ENCODE measurements at places on chromosomes 1 and 21.

DNA sequence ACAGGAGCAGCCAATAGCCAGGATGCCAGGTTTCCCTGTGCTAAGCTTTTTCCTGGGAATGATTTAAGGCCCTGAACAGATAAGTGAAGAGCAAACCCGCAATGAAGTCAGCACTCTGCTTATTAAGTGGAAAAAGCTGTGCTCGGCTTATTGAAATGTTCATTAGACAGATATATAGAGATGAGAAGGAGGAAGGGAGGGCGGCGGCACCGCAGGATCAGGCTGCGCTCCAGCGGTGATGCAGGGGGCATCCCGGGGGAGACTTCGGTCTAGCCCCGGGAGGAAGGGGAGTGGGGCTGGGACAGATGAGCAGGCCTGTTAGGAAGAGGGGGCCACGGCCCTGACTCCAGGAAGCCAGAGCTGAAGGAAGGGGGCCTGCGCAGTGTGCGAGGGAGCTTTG is 115.0 kb downstream of the TMEM53 start:
- no peak for DNase-seq

DNA sequence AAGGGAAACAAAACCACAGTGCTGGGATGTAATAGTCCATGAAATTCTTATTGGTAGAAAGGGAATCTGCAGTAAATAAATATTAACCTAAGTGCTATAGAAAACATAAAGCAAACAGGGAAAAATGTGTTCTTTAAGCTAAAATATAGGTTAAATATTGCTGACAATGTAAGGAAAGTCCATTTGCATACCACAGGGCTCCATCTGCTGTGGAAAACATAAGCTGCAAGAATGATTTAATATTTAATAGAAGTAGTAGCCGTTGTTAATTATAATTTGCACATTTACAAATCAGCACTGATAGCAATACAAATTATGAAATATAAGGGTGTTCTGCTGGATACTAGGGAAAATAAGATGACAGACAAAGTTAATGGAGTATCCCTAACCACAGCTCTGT is 444.9 kb upstream of the PKN2 start:
- no peak for DNase-seq

DNA sequence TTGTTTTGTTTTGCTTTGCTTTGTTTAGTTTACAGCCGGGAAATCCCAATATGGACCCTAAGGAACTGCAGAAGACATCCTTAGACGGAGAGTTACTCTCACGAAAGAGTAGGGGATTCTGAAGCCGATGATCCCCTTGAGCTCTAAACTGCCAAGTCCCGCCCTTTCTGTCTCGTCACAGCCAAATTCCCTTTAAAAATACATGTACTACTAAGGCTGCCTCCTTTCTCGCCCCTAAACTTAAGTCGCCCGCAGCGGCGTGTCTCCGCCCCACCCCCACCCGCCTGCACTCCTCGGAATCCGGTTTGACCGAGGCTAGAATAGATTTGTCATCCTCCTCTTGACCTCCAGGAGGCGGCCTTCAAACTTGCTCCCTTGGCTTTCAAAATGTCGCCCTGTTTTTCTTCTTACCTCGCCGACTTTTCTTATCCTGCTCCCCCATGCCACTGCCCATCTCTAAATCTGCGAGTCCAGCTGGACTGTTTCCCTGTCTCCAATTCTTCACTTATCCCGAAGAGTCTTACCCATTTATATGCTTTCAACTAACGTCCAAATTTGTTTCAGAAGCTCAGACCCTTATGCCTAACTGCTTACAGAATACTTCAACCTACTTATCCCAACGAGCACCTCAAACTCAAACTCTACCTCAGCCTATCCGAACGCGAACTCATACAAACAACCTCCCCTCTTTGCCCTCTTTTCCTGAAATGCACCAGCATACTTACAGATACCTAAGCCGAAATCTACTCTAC is 10.9 kb upstream of the BOLA1 start:
- peak; percentile 34 for DNase-seq

DNA sequence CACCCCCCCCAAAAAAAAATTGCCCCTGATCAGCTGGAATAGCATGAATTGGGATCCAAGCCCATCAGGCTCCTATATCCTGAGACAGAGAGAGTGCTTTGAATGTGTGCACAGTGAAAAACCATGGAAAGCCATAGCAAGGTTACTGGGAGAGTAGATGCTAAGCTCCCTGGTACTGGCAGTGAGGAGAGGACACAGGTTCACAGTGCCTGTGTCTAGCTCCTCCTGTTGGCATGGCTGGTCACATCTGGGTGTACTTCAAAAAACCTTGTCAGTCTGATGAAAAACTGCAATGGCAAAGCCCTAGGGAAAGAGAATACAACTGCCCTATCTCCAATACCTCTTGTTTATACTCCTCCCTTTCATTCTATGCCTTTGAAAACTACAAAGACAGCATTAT is 12.9 kb downstream of the COPA start:
- no peak for DNase-seq

- DNase-seq: no peak
These were observed 19.1 kb downstream of the RCSD1 start for GRCh38 chr1:167648978-167649744.

- DNase-seq: no peak
These were observed 10.8 kb downstream of the AADACL4 start for GRCh38 chr1:12654657-12655056.

GRCh38 chr1:244778344-244778743 is 57.1 kb upstream of the COX20 start:
- no peak for DNase-seq

DNA sequence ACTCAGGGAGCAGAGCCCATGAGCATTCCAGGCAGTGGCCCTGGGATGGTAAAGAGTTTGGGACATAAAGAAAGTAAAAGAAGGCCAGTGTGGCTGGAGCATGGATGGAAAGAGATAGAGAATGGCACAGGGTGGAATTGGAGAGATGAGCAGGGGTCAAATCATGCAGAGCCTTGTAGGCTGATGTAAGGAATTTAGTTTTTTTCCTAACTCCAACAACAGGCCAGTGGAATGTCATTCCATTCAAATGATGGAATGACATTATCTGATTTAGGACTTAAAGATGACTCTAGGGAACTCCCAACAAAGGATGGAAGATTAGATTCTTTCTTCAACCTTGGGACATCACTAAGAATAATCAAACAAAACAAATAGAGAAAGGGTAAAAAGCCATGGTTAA is 12.8 kb upstream of the S100A2 start:
- no peak for DNase-seq

DNA sequence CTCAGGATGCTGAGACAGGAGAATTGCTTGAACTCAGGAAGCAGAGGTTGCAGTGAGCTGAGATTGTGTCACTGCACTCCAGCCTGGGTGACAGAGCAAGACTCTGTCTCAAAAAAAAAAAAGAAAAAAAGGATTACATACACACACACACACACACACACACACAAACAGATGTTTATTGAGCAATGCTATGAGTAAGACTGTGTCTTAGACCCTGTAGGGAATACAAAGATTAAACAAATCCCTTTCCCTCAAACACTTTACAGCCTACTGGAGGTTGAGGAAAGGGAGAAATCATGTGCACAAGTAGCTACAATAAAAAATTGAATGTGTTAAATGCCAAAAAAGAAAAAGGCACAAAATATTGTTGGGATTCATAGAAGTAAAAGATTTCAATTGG is 58.1 kb downstream of the RPAP2 start:
- DNase-seq: no peak

- no peak for DNase-seq
These were observed 644 bp downstream of the UBE4B start for GRCh38 chr1:10033359-10033845.

GRCh38 chr1:107467286-107467685 is 326.4 kb downstream of the NTNG1 start:
- DNase-seq: no peak

GRCh38 chr1:239775466-239775865 is 316.2 kb upstream of the FMN2 start:
- no peak for DNase-seq

GRCh38 chr1:101316799-101317198 is 80.0 kb downstream of the S1PR1 start:
- DNase-seq: no peak

GRCh38 chr21:45040157-45040711 is 34.1 kb upstream of the ADARB1 start:
- DNase-seq: peak; percentile 7

- DNase-seq: no peak
These were observed 369.7 kb downstream of the MATN1 start for GRCh38 chr1:30353637-30354036.

DNA sequence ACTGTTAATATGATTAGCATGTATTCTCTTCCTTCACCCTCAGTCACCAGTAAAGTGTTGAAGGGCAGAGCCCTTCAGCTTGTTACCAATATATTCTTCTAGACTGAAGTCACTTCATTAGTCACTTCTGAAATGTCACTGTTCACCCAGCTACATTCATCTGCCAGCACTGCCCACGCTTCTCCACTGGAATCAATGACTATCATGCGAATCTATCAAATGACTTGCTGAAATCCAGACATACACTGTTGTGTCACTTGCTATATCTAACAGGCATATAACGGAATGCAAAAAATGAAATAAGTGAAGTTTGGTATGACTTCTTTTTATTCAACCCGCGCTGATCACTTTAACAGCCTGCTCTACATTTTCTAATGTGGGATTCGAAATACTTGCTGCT is 16.1 kb downstream of the FH start:
- no peak for DNase-seq

- DNase-seq: no peak
These were observed 120.0 kb downstream of the KIAA0319L start for GRCh38 chr1:35437200-35437599.

- no peak for DNase-seq
These were observed 9.7 kb downstream of the PLPP3 start for GRCh38 chr1:56569661-56570060.

GRCh38 chr21:31184459-31184858 is 146.2 kb upstream of the KRTAP19-8 start:
- no peak for DNase-seq

GRCh38 chr1:193663965-193664364 is 477.6 kb upstream of the B3GALT2 start:
- DNase-seq: no peak

DNA sequence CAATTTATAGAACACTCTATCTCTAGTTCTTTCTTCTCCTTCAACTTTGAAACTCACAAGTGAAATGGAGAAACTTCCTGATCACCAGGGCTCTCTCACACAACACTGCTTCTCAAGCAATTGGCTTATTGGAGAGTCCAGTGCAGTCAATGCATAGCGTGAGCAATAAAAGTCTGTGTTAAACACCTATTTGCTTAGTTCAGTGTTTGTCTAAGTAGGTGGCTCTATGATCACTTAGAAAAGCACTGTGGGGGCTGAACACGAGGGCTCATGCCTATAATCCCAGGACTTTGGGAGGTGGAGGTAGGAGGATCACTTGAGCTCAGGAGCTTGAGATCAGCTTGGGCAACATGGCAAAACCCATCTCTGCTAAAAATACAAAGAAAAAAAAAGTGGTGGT is 12.2 kb downstream of the CTSS start:
- DNase-seq: no peak

GRCh38 chr1:1132042-1132950 is 16.4 kb upstream of the C1orf159 start:
- DNase-seq: no peak

GRCh38 chr1:194331758-194332157 is 1145.3 kb upstream of the B3GALT2 start:
- DNase-seq: no peak

GRCh38 chr1:245074232-245074747 is 80.5 kb upstream of the KIF26B start:
- DNase-seq: no peak

DNA sequence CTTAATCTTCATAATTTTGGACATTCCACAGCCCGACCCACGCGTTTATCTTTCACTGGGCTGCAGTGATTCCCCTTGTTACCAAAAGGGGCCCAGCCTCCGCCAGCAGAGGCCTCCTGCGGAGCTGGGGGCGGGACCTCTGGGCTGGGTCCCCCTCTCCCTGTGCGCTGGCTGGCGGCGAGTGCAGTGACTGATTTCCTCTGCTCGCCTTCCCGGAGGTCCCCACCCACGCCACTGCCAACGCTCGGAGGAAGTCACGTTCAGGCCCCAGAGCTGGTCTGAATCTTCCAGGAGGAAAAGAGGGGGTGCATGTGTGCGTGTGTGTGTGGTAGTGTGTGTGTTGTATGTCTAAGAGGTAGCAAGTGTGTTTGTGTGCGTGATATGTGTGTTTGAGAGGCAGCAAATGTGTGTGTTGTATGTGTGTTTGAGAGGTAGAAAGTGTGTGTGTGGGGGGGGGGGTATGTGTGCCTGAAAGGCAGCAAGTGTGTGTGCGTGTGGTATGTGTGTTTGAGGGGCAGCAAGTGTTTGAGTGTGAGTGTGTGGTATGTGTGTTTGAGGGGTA is 35.0 kb upstream of the JAK1 start:
- peak; percentile 57 for DNase-seq

- DNase-seq: no peak
These were observed 8.3 kb downstream of the NFIA start for GRCh38 chr1:61090546-61091202.

- no peak for DNase-seq
These were observed 107.3 kb downstream of the HMGB4 start for GRCh38 chr1:33971018-33971710.

- DNase-seq: no peak
These were observed 13.2 kb downstream of the PPP1R15B start for GRCh38 chr1:204398197-204399125.

GRCh38 chr1:87135329-87135712 is 193.4 kb upstream of the LMO4 start:
- no peak for DNase-seq

GRCh38 chr1:222543817-222544216 is 4.1 kb downstream of the HHIPL2 start:
- no peak for DNase-seq

DNA sequence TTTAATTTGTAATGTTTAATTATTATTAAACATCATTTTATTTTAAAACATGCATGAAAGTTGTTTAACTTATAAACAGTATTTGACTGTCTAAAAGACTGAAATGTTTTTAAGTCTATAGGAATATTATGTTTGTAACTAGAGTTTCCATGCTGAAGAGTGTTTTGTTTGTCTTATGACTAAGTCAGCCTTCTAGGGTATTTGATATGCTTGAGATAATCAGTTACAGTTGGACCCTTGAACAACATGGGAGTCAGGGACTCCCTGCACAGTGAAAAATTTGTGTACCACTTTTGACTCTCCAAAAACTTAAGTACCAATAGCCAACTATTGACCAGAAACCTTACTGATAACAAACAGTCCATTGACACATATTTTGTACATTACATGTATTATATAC is 45.5 kb upstream of the KANK4 start:
- DNase-seq: no peak

DNA sequence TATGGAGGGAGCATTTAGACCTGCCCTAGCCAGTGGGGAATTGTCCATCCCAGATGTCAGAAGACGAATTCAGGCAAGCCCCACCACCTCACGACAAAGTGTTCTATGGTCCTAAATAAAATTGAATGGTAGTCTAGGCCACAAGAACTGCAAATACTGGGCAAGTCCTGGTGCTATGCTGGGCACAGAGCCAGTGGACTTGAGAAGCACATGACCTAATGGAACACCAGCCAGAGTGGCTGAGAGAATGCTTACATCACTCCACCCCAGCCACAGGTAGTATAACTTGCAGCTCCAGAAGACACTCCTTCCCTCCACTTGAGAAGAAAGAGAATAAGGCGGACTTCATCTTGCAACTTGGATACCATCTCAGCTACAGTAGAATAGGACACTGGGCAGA is 567.3 kb upstream of the CXADR start:
- no peak for DNase-seq

- DNase-seq: no peak
These were observed 376.9 kb downstream of the GPATCH2 start for GRCh38 chr1:217253985-217254384.

GRCh38 chr1:21903638-21904453 is 33.3 kb downstream of the HSPG2 start:
- DNase-seq: no peak

Data from ascending aorta (tissue), 2 donors.